Suppressor macrophage treated with lipopolysaccharide for 1 hour (primary cell): ENCODE measurements at places on chromosomes 7 and 10.

GRCh38 chr7:2728316-2729030 lies 40.5 kb downstream of the AMZ1 start:
- DNase-seq = peak; percentile 75

- DNase-seq = no peak
These were observed 507.4 kb upstream of the PODXL start for GRCh38 chr7:132063800-132064199.

DNA sequence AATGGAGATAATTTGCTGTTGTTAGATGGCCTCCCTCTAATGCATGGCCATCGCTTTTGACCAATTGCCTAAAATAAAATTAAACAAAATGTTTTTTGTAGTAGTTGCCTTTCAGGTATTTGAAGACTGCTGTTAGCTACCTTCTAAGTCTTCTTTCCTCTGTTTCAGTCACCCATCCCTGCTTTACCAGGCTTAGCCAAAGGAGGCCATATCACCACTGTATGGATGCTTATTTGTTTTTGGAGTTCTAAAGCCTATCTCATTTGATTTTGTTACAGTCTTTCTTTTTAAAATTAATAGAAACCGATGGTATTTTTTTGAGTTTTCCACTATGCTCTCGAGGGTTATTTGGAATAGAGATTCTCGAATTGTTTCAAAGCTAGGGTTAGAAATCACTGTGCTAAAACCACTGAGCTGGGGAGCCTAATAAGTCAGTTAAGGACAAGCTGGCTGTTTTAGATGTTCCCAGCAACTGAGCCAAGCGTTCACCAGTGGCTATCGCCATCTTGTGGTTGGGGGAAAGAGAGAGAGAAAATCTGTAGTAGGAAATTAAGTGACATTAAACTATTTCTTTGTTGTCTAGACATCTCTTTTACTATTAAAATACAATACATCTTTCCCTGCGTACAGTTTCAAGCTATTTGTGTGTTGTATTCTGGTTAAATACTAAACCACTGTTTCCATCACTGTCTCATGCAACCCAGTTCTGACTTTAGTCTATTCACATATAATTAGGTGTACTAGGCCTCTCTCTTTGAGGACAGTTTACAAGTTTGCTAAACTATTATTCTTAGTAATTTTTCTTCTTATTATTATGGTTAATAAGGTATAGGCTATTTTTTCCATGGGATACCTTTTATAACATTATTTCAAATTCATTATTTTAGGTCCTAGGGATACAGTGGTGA lies 52.2 kb downstream of the GPR158 start:
- peak; percentile 9 for DNase-seq

- DNase-seq = no peak
These were observed 22.3 kb upstream of the CAMK1D start for GRCh38 chr10:12327074-12327473.

DNA sequence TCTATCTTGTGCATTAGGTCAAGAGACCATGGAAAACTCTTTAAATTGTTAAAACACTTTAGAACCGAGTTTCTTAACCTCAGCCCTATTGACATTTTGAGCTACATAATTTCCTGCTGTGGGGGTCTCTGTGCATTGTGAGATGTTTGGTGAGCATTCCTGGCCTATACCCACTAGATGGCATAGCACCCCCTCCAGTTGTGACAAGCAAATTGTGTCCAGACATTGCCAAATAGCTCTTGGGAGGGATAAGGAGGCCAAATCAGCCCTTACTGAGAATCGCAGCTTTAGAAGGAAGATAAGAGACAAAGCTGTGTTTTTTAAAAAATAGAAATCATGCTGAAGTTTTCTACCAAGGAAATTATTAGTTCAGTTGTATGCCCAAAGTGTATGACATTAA lies 1158.5 kb upstream of the C7orf33 start:
- no peak for DNase-seq

GRCh38 chr7:139494835-139495579 lies 11.5 kb upstream of the KLRG2 start:
- DNase-seq = peak; percentile 82

DNA sequence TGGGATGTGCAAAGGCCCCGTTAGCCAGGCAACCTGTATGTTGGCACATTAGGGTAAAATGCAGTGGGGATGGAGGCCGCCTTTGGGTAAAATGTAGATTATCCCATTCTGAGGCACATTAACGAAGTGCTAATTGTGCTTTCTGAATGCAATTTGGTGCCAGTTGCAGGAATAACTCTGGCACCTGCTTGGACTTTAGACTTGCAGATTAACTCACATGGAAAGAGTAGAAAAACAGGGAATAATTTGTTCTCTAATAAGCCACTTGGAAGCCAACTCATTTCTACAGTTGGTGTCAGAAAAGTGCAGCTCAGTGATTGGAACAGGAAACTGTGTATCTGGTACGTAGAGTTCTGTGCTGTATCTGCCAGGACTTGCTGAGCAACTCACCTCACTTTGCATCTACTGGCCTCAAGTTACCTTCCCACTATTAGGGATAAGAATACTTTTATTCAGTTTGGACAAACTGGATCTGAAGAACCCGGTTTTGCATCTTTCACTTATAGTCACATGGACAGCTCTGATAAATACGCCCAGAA lies 377.4 kb upstream of the PODXL start:
- DNase-seq = no peak

GRCh38 chr7:90242369-90243168 lies 2.4 kb upstream of the CFAP69 start:
- DNase-seq = no peak

DNA sequence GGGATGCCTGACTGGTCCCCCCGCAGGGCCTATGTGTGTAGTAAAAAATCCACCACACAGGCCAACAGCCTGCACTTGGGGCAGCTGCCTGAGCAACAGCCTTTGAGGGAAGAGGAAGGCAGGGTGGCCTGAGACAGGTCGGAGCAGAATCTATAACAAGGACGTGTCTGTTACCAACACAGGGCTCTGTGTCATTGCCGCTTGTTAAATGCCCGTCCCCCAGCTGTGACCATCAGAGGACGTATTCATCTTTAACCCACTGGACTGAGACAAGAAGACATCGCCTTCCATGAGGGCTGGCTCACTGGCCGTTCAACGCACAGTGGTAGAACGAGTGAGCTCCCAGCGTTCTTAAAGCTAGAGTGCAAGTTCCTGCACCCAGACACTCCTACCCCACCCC lies 7.8 kb downstream of the PDIA4 start:
- no peak for DNase-seq

DNA sequence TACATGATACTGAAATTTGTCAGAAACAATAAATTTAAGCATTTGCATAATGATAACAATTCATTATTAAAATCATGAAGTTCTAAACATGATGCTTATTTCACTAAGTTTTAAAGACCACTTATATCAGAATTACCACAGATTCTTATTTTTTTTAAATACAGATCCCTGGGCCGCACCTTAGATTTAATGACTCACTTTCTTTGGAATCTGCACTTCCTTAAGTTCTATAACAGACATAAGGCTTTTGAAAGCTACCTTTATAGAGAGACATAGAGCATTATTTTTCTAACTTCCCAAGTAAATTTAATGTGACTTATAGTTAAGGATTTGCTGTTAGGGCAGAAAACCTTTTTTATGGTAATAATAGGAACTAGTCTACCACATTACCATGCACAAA lies 214.9 kb downstream of the IPMK start:
- DNase-seq = no peak

GRCh38 chr7:103143868-103144267 lies 5.0 kb downstream of the NAPEPLD start:
- no peak for DNase-seq

- DNase-seq = no peak
These were observed 122.2 kb downstream of the PDE1C start for GRCh38 chr7:31948029-31948428.

- no peak for DNase-seq
These were observed 273.9 kb upstream of the ZNF32 start for GRCh38 chr10:43922335-43923280.

DNA sequence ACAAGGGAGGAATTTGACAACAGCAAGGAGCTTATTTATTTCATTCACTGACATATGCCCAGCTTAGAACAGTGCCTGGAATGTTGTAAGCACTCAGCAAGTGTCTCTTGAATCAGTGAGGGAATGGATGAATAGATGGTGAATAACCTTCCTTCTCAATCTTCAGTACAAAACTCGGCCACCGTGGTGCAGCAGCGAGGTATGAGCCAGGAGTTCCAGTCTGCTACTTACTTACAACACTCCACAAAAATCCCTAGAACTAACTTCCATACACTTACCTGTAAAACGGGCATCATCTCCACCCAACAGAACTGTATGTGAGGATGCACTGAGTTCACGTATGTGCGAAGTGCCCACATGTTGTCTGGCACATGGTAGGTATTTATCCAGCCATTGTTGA lies 237.4 kb downstream of the WDR11 start:
- DNase-seq = peak; percentile 19

GRCh38 chr7:101788517-101788916 lies 28.9 kb upstream of the CUX1 start:
- DNase-seq = no peak

DNA sequence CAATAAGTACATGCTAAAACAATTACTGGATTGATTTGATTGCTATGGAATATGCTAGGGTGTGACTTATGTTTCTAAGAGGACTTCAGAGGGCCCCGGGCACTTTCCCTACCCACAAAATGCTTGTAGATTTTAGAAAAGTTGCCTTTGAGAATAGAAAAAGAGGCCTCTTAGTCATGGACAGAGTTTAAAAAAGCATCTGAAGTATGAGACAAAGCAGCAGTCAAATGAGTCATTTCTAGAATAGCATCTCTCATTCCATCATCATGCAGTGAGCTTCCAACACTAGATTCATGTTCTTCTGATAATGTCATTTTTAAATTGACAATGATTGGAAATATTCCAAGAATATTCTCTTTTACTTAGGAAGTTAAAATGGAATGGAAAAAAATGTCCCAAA lies 675.1 kb upstream of the PCDH15 start:
- no peak for DNase-seq

DNA sequence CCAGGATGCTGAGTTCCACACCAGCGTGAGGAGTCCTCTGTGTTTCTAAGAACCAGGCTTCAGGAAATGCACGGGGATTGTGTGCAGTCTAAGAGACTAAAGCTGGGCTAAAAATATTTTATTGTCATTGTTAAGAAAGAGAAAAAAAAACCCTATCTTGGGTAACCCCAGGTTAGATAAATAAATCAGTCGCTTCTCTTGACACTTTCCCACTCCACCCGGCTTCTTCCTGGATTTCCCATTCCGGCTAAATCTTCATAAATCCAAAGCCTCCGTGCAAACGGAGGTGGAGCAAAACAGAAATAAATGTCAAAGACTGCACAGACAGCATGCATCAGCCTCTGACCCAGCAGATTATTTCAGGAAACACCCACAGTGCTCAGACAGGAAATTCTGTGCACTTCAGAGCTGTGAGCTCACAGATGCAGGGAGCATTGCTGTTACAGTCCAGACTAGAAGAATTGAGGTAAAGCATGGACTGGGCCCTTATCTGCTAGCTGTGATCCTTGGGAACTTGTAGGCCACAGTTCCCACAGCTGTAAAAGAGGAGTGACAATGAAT lies 44.8 kb upstream of the GRID1 start:
- DNase-seq = peak; percentile 82

DNA sequence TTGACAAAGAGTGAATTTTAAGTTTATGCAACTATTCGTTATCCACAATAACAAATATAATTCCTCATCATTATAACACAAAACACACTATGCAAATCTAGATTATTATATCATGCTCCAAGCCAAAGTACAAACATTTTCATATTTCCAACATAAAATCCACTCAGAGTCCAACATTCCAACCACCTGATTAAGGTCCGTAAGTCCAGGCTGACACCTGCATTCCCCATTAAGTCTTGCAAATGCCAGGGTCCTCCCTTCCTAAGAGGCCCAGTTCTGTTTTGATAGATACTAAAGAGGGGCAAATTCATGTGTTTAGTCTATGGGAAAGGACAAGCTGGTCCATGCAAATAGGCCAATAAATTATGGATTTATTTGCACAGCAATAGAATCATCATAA lies 206.1 kb downstream of the POU6F2 start:
- no peak for DNase-seq

DNA sequence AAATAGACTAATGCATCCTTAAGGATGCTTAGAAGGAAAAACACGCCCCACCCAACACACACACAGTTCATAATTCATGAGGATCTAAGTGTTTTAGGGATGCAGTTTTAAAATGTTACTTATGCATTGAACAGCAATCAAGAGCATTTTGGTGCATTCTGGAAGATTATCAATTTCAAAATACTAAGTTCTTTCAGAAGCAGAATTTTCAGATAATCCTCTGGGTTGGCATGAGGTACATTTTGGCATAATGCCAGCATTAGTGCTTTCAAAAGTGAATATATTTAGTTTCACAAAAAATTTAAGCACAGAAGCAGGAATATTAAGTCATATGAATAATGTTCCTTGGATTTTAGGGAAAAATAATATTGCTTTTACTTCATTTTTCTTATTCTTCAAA lies 937.1 kb downstream of the REEP3 start:
- no peak for DNase-seq
